ENCODE measurements at places on chromosomes 2 and 18.

- DNase-seq = no peak
These were observed 181.8 kb upstream of the ARL4C start for GRCh38 chr2:234678711-234679110.

DNA sequence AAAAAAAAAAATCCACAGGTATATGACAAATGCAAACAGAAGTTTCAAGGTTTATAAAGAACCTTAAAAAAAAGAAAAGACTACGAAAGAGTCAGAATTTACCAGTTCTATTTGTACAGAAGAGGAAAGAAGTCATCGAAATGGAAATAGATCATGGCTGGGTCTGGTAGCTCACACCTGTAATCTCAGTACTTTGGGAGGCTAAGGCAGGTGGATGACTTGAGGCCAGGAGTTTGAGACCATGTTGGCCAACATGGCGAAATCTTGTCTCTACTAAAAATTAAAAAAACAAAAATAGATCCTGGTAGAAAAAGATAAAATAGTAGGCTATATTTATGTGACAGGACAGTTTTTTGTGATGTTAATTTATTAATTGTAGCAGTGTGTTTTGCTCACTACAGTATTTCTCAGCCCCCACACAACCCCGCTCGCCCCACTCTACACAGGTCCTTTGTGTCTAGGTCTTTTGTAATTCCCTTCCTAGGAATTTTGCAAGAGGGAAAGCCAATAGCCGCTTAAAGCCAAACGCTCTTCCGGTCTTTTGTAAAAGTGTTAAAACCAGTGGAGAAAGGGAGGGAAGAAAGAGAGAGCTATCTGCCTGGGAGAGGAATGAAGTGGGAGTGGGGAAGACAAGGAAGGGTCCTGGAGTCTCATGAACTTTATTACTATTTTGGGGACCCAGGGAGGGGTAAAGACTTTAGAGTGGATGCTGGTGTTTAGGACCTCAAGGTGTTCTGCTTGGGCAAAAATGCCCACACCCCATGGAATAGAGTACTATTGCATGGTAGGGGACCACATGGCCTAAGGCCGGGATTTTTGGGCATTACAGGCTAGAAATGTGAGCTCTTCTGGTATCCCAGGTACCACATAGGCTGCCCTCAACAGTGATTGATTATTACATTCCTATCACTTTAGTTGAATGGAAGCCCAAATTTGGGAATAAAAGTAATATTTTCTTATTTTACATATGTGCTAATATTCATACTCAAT is 59.4 kb upstream of the XPO1 start:
- no peak for DNase-seq

DNA sequence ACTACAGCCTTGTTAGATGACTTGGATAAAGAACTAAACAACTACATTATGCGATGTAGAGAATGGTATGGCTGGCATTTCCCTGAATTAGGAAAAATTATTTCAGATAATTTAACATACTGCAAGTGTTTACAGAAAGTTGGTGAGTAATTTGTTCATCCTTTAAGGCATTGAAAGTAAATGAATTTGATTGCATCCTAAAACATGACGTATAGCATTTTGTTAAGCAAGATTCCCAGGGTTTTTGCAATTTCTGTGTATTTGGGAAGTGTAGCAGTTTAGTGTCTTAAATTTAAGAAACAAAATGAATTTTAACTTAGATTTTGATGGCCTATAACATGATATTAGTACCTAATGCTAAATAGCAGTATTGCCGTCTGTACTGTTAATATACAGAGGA is 24.8 kb downstream of the NOP58 start:
- DNase-seq = no peak

DNA sequence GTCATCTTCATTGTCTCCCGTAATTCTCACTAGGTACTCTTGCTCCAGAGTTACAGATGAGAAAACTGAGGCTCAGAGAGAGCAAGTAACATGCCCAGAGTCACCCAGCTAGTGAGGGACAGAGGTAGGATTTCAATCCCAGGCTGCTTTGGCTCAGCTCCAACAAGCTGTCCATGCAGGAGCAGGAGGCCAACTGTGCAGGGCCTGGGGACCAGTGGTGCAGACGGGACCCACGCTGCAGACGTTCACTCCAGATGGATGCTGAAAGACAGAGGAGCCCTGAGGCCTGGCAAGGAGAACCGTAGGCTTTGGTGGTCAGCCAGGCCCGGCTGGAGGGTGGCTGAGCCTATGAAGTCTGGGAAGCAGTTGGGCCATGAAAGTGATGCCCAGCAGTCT is 102.6 kb downstream of the MCFD2 start:
- peak; percentile 50 for DNase-seq

DNA sequence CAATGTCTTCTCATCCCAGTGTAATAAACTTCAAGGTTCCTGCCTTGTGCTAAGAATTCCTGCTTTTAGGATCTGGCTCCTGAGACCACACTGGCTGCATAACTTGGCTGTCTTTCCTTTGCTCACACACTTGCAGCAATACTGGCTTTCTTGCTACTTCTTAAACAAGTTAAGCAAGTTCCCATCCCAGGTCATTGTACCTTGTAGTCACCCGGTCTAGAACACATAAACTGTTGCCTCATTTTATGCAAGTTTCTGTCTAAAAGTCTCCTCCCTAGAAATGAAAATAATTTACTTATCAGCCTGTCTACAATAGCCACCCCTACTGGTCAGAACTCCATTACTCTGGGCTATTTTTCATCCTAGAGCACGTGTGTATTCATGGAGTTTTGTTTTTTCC is 887.9 kb upstream of the FAM98A start:
- DNase-seq = no peak

- DNase-seq = no peak
These were observed 71.6 kb downstream of the RRM2 start for GRCh38 chr2:10193851-10194820.

DNA sequence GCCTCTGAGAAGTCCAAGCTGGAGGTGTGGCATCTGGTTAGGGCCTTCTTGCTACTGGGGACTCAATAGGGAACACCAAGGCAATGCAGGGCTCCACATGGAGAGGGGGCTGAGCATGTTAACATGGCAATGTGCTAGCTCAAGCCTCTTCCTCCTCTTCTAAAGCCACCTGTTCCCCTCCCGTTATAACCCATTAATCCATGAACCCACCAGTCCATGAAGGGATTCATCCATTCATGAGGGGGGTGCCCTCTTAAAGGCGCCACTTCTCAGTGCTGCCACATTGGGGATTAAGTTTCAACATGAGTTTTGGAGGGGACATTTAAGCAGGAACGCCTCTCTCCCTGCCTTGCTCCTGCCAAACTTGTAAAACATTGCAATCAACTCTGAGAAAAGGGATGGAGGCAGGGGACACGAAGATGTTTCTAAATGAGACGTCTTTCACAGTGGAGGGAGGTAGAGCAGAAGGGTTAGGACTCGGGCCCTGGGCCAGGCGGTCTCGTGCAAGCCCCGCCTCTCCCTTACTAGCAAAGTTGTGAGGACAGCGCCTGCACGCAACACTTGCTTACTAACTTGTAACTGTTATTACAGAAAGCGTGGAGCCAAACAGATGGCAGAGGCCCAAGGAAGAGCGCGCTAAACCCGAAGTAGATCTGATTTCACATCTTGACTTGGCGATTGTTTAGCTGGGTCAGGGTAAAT is 118.2 kb upstream of the ZNF516 start:
- DNase-seq = no peak

- DNase-seq = no peak
These were observed 123.2 kb downstream of the OLA1 start for GRCh38 chr2:174125090-174125489.

- no peak for DNase-seq
These were observed 41.0 kb downstream of the PTGR3 start for GRCh38 chr18:75167759-75168618.

GRCh38 chr2:235433860-235434259 is 60.0 kb upstream of the AGAP1 start:
- peak; percentile 40 for DNase-seq

GRCh38 chr2:113910967-113911678 is 21.2 kb downstream of the ACTR3 start:
- DNase-seq = no peak

- DNase-seq = no peak
These were observed 67.5 kb downstream of the CDH20 start for GRCh38 chr18:61400716-61401115.

DNA sequence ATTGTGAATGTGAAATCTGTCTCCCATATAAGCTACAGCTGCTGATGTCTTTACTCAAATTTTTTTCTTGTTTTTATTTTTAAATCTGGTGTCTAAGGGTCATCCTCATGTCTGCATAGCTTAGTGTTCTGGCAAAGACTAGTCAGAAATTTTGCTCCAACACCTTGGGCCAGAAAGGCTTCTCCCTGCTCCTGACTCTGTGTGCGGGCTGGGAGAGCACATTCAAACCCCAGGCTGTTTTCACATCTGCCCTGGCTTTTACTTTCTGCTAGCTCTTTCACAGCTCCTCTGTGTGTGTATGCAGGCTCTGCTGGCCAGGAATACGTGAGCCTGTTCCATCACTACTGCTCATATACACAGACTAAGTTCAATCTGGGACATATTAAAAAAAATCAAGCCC is 102.9 kb upstream of the RIOK3 start:
- DNase-seq = peak; percentile 65

GRCh38 chr2:25341011-25341727 is 556 bp downstream of the DNMT3A start:
- peak; percentile 38 for DNase-seq

DNA sequence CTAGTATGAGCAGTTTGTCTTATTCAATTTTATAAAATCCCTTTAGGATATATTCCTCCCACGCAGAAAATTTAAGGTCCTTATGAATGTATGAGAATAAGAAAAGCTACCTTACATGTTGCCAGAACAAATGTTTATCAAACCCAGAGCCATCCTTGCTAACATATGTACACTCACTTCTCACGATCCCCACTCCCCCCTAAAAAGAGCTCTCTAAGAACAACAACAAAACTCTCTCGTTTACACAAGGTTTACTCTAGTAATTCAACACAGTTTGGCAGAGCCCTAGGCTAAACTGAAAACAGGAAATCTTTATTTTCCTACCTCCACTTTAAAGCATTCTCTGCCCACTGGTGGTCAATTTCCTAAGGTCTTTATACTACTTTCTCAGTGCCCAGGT is 504.9 kb downstream of the ZEB2 start:
- no peak for DNase-seq

DNA sequence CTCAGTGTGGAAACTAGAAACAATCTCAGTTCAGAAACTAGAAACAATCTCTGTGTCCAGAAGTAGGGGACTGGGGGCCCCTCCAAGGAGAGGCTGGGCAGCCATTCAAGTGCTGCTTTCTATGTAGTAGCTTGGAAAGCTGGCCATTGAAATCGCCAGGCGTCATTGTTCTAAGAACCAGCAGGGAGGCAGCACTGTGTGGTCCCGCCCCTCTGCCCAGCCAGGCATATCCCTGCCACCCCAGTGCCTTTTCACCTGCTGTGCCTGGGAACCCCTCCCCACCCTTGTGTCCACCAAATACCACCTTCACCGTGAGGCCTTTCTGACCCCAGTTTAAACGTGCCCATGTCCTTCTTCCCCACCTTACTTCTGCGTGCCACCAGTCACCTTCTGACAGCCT is 221.6 kb downstream of the GBX2 start:
- no peak for DNase-seq

GRCh38 chr2:225164401-225165050 is 122.3 kb upstream of the DOCK10 start:
- no peak for DNase-seq

- DNase-seq = no peak
These were observed 131.2 kb downstream of the CBLN2 start for GRCh38 chr18:72412927-72413326.

- DNase-seq = no peak
These were observed 254.3 kb downstream of the BCL11A start for GRCh38 chr2:60299179-60299578.

GRCh38 chr2:158072361-158072760 is 29.3 kb upstream of the UPP2 start:
- no peak for DNase-seq

DNA sequence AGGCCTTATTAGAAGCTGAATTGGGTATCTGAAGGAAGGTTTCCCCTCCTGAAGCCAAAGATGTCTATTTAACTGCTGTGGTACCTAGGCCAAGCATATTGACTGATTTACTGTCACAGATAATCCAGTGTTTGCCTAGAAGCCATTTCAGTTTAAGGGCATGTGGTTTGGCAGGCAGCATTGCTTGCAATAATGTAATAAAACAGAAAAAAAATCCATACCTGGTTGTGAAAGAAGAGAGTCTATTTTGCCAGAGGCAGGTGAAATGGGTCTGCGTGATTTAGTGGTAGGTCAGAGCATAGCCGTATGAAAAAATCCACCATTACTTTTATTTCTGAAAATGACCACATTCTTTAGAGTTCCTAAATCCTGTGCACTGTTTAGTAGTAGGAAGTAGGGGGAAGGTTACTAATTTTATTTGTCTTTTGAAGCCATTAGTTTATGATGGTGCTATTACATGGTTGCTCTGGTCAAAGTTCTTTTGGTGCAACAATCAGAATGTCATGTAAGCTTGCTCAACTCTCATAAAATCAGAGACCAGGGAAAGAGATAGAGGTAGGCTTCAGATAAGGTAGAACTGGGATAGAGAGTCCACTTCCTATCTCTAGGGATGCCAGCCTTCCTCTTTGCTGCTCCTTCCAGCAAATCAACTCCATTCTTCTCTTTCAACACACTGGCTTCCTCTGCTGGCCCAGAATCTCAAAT is 343.4 kb downstream of the GPD2 start:
- no peak for DNase-seq

GRCh38 chr2:46335391-46336282 is 38.4 kb downstream of the EPAS1 start:
- DNase-seq = peak; percentile 82

All from hindlimb muscle (tissue), 1 donor.